ENCODE measurements at places on chromosomes 11 and 22.

- no peak for DNase-seq
Measured at GRCh38 chr11:130278151-130278550, 36.6 kb downstream of the ZBTB44 start.

DNA sequence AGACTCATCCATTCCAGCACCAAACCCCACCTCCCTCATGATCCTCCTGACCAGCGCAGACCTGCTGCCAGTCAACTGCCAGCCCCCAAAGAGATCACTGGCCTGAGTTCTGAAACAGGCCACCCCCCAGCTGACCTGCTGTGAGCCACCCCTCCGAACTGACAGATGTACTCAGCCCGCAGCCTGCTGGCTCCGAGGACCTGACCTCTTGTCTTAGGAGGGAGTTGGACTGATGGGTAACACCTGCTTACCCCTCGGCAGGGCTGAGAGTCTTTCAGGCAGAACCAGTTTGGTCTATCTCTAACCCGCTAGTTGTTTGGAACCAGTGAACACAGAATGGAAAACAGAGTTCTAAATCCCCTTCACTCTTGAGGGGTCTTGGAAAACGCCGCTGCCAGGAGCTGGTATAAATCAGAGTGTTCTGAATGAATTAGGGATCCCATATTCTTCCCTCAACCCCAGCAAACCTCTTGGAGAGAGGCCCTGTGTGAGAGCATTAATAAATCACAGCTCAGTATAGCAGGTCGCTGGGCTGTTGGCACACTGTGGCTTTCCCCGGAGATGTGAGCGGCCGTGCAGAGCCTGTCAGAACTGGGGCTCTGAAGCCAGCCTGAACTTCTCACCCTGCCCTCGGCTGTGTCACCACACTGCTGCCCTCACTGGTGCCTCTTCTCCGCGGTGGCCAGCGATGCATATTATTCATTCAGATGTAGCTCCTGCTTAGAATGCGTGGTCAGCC is 165.1 kb upstream of the NCAM1 start:
- DNase-seq, result no peak

GRCh38 chr11:120172054-120172911 is 34.4 kb upstream of the TRIM29 start:
- DNase-seq, result peak; percentile 77

DNA sequence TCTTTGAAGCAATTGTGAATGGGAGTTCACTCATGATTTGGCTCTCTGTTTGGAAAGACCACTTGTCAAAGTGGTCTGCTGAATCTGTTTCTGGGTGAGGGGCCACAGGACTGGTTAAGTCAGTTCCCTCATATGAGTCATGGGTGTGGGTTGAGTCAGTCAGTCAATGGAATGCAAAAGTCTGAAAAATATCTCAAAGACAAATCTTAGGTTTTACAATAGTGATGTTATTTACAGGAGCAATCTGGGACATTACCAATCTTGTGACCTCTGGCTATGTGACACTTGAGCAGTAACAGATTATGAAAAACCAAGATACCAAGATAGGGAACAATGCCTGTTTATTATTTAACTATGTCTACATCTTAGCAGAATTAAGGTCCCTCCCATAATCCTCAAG is 311.6 kb downstream of the AASDHPPT start:
- DNase-seq, result peak; percentile 75

DNA sequence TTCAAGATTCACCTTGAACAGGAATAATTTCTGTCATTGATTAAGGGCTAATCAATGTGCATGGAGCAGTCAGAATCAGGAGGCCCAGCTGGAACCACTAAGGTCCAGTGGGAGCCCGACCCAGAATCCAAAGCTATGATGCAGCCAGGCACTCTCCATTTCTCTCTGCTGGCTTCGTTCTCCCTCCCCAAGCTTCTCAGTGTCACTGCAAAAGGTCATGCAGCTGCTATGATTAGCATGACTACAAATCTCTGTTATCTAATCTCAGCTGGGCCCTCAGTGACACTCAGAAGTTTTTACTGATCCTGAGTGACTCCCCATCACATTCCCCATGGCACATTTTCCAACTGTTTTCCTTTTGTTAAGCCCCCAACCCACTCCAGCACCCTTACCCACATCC is 31.1 kb upstream of the PRSS23 start:
- no peak for DNase-seq

- peak; percentile 93 for DNase-seq
Measured at GRCh38 chr11:65559951-65560537, 1.9 kb upstream of the LTBP3 start.

GRCh38 chr11:123251657-123252344 is 56.8 kb upstream of the CLMP start:
- no peak for DNase-seq

GRCh38 chr11:58121096-58121495 is 4.2 kb downstream of the OR9I1 start:
- no peak for DNase-seq

DNA sequence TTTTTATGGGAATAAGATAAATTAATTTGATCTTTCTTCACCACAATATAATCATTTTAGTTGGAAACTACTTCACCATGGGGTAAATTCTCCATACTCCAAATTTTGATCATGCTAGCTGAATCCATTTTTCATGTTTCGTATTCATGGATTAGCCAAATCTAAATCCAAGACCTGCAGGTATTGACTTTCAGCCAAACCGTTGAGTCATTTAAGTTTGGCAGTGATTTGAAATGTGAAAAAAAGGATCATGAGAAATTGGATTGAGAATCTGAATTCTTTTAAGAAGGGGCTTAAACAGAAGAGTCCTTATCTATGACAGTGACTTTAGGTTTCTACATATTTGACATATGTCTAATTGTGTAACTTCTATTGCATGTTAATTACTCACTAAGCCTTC is 5.3 kb downstream of the GAS2 start:
- DNase-seq, result no peak

DNA sequence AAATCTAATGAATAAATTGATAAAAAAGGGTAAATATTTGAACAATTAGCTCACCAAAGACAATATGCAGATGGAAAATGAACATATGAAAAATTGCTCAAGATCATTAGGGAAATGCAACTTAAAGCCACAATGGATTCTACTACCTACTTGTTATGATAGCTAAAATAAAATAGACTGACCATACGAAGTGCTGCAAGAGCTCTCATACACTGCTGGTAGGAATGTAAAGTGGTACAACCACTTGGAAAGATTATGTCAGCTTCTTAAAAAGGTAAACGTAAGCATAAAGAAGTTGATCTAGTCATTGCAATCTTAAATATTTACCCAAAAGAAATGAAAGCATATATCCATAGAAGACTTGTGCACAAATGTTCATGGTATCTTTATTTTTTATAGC is 504.2 kb upstream of the ARHGAP42 start:
- no peak for DNase-seq

DNA sequence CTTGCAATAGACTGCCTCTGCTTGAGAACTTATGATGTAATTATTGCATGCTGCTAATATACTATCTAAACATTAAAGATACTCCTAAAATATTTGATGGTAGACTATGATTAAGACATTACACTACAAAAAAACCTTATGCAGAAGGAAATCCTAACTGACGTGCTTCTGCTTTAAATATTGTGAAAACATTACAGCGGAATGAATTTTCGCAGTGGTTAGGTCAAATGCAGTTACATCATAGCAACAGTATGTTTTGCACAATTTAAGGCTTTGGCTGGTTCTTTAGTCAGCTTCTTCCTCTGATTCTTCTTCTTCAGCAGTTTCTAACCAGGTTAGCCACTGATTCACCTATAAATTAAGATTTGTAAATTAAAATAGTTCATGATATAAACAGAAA is 11.2 kb downstream of the EIF4G2 start:
- DNase-seq, result no peak

GRCh38 chr11:45922425-45923082 is at the start of gene LARGE2:
LARGE2 (plus strand) TSS chr11:45922656; CDS start chr11:45922883, 227 bp downstream.
- no peak for DNase-seq

DNA sequence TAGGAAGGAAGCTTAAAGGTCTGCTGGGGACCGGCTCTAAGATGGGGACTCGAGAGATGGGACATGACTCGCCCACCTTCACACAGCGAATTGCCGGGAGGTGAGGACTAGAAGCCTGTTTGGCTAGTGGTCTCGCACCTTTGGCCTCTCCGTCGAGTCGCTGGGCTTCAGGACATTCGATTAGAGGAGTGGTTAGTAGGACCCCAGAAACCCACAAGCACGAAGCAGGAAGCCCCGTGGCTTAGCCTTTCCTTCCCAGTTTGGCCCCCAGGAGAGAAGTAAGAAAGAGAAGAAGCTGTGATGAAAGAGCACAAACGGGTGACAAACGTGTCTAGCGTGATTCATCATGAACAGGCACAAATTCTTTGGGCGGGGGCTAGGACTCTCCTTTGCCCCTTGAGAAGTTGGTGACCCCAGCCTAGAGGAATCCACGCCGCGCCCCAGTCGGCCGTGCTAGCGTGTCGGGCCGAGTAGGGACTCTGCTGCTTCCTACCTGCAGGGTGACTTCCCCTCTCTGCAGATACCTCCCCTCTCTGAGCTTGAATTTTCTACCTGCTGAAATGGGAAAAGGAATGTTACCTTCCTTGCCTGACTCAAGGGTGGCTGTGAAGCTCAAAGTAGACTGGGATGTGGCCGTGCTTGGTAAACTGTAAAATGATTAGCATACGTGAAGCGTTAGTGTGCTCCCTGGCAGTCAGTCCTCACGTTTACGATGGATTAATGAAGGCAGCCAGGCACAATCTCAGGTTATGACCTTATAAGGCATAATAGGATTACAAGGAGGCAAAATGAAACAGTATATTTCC is 1.1 kb upstream of the ADM start:
- peak; percentile 90 for DNase-seq

GRCh38 chr22:40628354-40629042 is 8.0 kb downstream of the MRTFA start:
- DNase-seq, result peak; percentile 59

GRCh38 chr11:92500453-92500852 is 275.8 kb downstream of the FAT3 start:
- no peak for DNase-seq
